ENCODE measurements at places on chromosomes 7 and 10.

DNA sequence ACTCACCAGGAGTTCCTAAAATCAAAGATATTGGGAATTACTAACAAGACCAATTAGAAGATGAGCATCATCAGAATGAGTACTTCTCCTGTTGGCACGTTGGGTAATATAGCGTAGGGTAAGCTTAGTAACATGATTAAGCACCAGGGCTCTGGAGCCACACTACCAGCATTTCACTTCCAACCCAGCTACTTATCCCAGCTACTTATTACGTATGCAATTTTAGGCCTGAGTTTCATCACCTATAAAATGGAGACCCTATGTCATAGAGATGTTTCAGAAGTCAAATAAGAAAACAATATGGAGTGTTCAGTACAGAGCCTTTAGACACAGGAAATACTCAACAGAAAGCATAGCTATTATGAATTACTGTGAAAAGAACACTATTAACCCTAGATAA is 19.0 kb downstream of the GDI2 start:
- no peak for DNase-seq

GRCh38 chr7:84490661-84491060 is 296.1 kb upstream of the SEMA3A start:
- DNase-seq = no peak

- no peak for DNase-seq
Measured at GRCh38 chr7:2109936-2110609, 122.7 kb downstream of the MAD1L1 start.

DNA sequence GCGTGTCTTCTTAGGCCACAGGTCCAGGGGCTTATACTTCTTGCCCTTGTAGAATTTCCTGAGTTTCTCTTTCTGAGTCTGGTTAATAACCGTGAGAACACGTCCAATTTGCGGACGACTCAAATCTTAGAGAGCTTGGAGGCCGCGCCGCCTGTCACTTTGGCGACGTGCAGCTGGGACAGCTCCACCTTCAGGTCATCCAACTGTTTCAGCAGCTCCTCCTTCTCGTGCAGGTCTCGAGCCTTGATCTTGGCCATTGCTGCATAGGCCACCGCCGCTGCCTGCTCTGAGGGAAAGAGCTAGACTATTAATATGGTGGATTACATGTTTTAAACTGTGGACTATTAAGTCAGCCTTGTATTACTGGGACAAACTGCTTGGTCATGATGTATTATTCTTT is 26.9 kb downstream of the EVX1 start:
- DNase-seq = no peak

- no peak for DNase-seq
Measured at GRCh38 chr10:44966816-44967509, 7.4 kb downstream of the RASSF4 start.

- no peak for DNase-seq
Measured at GRCh38 chr10:120969219-120969645, 118.1 kb downstream of the WDR11 start.

DNA sequence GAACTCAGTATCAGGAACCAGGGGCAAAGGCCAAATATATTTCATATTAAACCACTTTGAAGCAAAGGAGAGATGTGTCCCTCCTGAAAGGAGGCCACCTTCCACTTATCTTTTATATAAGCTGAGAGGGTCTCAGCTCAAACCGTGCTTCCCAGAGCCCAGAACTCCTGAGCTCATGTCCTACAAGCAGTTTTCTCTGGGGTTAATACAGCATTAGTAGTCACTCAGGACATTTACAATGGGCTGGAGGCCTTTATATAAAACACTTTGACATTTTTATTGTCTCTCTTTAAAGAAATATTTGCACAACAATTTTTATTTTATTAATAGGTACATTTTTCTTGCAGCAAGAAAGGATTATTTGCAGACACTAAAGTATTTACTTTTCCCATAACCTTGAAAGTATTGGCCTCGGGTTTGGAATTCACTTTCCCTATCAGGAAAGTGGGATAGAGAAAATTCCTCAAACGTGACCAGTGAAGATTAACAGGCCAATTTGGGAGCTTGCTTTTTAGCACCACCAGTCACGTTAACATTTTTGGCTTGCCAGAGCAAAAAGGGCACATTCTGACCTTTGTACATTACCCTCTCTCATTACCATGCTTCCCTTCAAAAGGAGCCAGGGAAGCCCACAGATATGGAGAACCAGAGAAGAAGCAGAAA is 464.9 kb upstream of the NRP1 start:
- DNase-seq = no peak

DNA sequence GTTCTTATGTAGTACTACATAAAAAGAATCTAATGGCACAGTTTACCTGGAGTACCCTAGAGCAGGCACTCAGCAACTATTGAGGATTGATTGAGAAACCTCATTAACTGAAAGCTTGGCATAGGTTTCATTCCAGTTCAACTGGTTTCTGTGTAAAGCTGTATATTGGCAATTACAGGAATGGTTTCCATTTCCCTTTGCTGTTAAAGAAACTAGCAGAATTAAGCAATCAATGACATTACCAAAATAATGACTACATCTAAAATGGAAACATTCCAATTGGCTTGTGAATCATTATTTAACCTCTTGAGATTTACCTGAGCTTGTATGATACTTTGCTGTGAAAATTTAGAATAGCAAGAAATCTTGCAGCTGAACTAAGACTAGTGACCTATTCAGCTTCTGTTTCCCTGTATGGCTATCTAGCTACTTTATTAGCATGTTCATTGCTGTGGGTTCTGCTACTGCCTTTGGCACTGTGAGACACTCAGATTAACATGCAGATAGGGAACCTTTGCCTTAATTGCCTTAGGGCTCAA is 33.5 kb upstream of the CADPS2 start:
- DNase-seq = no peak

GRCh38 chr7:98372993-98373392 is 27.9 kb downstream of the BAIAP2L1 start:
- no peak for DNase-seq

DNA sequence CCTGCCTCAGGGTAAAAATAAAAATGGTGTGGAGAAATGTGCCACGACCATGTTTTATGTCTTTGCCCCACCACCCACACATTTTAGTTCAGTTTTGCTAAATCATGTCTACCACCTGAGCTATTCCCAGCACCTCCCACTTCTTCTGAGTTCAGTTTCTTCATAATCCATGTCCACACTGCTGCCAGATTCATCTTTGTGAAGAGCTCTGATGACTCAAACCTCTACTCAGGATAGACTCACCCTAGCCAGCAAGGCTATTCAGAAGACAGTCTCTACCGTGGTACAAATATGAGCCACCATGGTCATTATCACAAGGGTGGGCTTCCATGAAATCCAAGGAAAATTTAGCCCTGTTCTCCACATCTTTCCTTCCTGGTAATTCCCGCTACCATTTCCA is 231.1 kb upstream of the PRKCQ start:
- DNase-seq = no peak

GRCh38 chr7:98024075-98024474 is 34.1 kb upstream of the OCM2 start:
- no peak for DNase-seq

DNA sequence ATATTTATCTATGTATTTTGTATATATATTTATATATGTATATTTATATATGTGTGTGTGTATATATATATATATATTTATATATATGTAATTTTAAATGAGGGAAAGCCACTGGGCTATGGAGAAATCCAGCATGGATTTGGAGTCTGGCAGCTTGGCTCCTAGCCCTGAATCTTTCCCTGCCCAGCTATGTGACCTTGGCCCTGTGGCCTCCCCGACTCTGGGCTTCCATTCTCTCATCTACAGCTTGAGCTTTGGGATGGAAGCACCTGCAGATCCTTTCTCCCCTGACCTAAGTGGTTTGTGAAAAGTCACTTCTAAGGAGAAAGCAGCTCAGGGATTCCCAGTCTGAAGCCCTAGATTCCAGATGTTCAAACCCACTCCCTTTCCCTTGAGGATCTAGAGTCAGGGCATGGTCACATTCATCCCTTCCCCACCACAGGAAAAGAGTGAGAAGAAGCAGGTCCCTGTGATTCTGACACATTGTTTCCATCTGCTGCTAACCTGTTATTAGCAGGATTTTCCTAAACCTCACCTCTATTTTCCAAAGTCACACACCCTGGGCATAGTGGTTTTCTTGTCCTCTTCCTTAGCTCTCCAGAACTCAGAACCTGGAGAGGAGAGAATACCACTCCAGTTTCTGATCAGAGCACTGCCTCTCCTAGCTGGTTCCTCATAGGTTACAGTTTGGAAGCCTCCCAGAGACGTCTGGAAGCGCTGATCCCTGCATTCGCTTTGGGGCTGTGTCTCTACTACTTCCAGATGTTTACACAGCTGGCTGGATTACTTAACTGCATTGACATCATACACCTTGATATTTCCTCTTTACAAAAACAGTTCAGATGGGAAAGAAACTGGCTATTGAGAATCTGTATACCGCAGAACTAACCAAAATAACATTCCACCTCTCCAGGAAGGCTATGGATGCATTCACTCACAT is 327.5 kb upstream of the ZMIZ1 start:
- DNase-seq = no peak

GRCh38 chr7:28447071-28447470 is 34.8 kb downstream of the CREB5 start:
- DNase-seq = no peak

GRCh38 chr7:128810473-128810872 is 18.7 kb downstream of the CCDC136 start:
- no peak for DNase-seq

GRCh38 chr10:13346283-13347042 is 1.6 kb downstream of the SEPHS1 start:
- no peak for DNase-seq

DNA sequence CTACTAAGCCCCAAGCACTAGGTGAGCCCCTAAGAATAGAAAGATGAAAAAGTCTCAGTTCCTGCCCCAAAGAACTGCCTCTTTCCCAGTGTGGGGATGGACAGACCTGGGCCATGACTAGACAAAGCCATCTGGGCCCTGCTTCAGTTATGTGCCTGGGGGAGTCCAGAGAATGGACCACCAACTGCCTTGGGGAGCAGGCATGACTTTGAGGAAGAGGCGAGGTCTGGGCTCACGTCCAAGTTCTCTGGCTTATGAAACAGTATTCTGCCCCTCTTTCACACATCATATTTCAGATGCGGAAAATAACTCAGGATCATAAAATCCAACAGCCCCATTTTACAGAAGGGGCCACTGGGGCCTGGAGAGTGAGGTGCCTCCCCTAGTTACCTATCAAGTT is 80.3 kb downstream of the PLXNA4 start:
- no peak for DNase-seq

DNA sequence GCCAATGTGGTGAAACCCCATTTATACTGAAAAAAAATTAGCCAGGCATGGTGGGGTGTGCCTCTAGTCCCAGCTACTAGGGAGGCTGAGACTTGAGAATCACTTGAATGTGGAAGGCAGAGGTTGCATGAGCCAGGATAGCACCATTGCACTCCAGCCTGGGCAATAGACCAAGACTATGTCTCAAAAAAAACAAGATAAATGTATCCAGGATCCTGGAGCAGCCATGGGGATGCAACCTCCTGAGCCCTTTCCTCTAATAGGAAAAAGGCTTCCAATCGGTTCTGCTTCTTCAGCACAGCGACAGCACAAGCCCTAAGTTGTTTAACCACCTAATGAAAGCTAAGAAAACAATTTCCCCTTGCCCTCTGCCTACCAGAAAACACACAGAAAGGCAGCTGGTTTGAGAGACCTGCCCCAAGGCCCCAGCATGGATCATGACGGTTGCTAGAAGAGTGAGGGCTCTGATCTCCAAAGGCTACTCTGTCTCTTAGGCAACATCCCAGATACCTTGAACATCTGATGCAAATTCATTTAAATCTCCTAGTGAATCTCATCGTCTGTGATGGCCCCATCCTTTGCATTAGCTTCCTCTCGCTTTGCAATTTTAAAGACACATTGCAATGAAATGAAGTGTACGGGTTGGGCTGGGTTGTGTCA is 220.8 kb downstream of the ARHGAP21 start:
- DNase-seq = no peak

GRCh38 chr7:150800581-150801241 is at the start of gene TMEM176A:
TMEM176A (plus strand) TSS chr7:150800769; CDS start chr7:150801551, 782 bp downstream.
- no peak for DNase-seq

- DNase-seq = no peak
Measured at GRCh38 chr7:83608716-83609115, 40.2 kb downstream of the SEMA3E start.

- no peak for DNase-seq
Measured at GRCh38 chr10:128044961-128045832, 81.0 kb downstream of the MKI67 start.

- no peak for DNase-seq
Measured at GRCh38 chr10:93199191-93199751, 125.6 kb downstream of the CYP26A1 start.

DNA sequence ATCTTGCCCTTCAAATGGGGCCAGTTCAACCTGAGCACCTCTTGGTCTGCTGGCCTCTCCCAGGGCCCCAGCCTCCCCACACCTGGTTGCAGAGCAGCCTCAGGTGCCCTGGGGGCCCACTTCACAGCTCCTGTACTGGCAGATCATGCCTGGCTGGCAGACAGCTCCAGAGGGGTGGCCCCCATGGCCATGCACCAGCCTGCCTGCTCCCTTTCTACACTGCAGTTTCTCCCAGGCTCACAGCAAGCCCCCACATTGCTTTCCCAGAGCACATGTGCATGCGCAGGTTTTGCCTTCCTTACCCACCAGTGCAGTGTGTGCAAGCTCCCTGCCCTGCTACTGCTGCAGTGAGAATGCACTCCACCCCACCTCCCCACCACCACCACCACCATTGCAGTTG is 9.8 kb upstream of the MIOS start:
- DNase-seq = no peak

DNA sequence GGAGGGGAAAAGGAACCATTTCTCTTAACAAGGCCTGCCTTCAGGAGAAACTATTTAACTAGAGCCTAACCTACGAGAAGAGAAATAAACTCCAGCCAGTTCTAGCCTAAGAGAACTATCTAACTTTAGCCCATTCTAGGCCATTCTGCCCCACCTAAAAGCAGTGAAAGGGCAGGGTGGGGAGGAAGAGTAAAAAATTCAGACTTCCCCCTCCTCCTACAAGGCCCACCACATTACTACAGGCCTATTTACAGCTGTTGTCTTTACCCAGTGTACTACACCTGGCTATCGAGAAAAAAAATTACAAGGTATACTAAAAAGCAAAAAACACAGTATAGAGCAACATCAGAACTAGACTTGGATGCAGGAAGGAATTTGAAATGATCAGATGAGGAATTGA is 93.0 kb downstream of the KMT2C start:
- no peak for DNase-seq

- DNase-seq = no peak
Measured at GRCh38 chr7:107999779-108000560, 3.0 kb downstream of the LAMB1 start.

- DNase-seq = no peak
Measured at GRCh38 chr10:116686632-116687031, 55.7 kb downstream of the HSPA12A start.

GRCh38 chr10:24488631-24489030 is 235.1 kb downstream of the ARHGAP21 start:
- no peak for DNase-seq

GRCh38 chr7:17121671-17122070 is 176.8 kb upstream of the AHR start:
- no peak for DNase-seq

- no peak for DNase-seq
Measured at GRCh38 chr7:14687777-14688176, 214.8 kb downstream of the DGKB start.

Data from NCI-H1417 treated with DMSO at 0.1 percent for 48 hours (cell line).